PC-9 (cell line): ENCODE measurements at places on chromosomes 6 and 20.

GRCh38 chr6:31094389-31094881 is 17.9 kb downstream of the C6orf15 start:
- DNase-seq, result peak; percentile 31

- no peak for DNase-seq
Measured at GRCh38 chr6:122740091-122740490, 39.4 kb upstream of the FABP7 start.

DNA sequence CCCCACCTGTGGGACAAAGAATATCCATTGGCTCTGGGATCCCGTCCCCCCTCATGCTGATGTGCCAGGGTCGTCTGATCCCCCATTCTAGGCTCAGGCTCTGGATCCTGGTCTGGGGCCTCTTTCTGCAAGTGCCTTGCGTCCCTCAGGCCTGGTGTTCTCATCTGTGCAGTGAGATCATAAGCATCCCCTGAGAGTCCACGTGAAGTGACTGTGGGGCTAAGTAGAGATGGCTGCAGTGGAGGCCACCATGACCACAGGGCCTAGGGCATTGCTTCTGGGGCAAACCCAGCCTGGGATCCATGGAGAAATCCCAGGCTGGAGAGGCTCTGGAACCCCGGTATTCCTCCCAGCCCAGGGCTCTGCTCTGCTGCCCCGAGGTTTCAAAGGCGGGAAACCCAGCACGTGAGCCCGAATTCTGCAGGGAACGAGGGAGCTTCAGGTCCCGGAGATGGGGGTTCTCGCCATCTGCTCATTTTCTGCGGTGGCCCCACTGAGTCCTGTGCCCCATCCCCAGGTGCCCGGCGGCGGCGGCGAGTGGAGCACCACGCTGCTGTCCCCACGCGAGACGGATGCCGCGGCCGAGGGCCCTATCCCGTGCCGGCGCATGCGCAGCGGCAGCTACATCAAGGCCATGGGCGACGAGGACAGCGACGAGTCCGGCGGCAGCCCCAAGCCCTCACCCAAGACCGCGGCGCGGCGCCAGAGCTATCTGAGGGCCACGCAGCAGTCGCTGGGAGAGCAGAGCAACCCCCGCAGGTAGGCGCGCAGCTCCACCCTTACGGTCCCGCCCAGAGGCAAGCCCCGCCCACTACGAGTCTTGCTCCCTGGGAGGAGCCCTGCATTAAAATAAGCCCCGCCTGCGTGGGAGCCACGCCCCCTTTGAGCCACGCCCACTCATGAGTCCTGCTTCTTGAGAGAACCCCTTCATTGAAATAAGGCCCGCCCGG is 105.5 kb upstream of the MYL9 start:
- peak; percentile 89 for DNase-seq

DNA sequence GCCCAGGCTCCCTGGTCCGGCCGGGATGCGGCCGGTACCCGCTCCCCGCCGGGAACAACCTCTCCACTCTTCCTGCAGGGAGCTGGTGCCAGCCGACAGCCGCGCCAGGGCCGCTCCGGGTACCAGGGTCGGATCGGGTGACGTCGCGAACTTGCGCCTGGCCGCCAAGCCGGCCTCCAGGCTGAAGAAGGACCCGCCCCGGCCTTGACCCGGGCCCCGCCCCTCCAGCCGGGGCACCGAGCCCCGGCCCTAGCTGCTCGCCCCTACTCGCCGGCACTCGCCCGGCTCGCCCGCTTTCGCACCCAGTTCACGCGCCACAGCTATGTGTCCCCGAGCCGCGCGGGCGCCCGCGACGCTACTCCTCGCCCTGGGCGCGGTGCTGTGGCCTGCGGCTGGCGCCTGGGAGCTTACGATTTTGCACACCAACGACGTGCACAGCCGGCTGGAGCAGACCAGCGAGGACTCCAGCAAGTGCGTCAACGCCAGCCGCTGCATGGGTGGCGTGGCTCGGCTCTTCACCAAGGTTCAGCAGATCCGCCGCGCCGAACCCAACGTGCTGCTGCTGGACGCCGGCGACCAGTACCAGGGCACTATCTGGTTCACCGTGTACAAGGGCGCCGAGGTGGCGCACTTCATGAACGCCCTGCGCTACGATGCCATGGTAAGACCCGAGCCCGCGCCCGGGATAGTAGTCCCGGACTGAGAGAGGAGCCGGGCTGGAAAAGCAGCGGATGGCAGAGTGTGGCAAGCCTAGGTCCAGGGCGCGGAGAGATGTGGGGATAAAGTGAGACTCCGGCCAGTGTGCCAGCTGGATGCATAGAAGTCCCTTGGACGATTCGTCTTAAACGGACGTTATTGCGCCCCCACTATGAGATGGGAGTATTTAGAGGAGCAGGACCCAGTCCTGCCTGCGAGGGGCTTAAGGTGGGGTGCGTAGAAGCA is at the start of gene NT5E:
TSS of gene NT5E (plus strand) at position 266 of the 942 bp plus-strand sequence. CDS start at position 323, 57 bp downstream.
- peak; percentile 88 for DNase-seq

GRCh38 chr6:161410736-161411135 is 136.9 kb upstream of the AGPAT4 start:
- no peak for DNase-seq

DNA sequence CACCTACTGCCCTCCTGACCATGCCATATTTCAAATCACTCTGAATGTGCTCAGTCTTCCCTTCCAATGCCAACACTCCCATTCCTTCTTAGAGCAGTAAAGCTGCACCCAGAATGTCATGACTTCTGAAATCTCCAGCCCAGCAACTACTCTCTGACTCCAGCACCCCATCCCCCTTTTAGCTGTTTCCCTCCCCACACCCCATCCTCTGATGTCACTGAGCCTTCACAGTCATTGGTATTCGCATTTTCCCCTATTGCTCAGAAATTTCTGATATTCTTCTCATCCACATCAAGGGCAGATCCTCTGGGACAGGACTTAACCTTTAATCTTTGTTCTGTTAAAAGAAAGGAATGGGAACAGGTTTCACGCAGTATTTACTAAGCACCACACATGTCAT is 67.1 kb upstream of the SLC4A11 start:
- no peak for DNase-seq

DNA sequence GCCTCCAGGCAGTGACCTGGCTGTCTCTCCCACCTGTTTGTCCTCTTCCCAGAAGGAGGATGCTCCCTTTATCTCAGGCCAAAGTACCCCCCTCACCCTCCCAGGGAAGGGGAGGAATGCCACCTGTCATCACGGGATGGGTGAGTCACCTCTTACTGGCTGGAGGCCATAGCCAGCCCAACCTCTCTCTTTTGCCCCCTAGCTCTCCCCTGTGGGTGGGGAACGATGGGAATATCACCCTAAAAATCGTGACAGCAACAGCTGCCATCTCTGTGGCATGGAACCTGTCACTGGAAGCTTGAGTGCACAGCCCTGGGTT is 137.5 kb upstream of the PTPN1 start:
- DNase-seq, result peak; percentile 71

- no peak for DNase-seq
Measured at GRCh38 chr20:1479831-1480595, 11.2 kb downstream of the SIRPB2 start.
